ENCODE measurements at places on chromosomes 2 and 18.
A peak's percentile ranks its signal among the peaks of the same experiment; 100 is the strongest.

GRCh38 chr2:48527226-48527885 is 2.6 kb upstream of the STON1 start:
- no peak for DNase-seq

GRCh38 chr2:210267698-210268097 is 42.5 kb upstream of the ACADL start:
- DNase-seq, result no peak

- DNase-seq, result peak; percentile 13
Observed at GRCh38 chr2:172674034-172674967, 61.3 kb upstream of the RAPGEF4 start.

GRCh38 chr18:45275367-45276113 is 339.7 kb upstream of the SLC14A2 start:
- DNase-seq, result no peak

DNA sequence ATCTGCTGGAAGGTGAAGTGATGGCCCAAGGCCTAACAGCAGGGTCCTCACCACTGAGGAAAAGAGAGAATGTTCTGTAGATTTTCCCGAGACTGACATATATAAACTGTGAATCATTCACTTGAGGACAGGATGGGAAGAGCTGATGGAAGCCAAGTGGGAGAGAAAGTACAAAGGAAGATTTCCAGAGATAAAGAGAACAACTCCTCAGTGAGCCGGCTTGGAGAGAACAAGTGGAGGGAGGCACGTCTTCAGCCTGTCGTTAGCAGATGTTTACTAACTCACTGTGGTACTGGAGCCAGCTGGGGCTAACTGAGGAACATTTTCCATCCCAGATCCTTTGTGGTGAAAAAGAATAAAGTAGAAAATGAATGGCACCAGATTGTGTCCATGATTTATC is 552.9 kb upstream of the TNP1 start:
- DNase-seq, result no peak

DNA sequence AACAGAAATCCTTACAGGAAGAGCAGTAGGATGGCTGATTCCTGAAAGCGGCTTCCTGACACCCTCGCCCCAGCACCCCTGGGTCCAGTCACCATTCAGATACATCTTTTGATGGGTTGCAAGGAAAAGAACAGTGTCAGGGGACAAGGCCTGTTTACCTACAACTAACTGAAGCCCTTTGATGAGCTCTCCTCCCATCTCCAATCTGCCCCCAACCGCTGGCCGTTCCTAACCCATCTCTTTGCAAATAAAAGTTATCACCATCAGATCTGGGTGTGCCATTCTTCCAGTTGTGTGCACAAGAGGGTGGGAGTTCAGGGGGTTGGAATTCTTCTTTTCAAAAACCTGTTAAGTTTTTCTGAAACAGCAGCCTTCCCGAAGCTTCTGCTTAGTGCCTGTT is 48.9 kb downstream of the ARL4C start:
- no peak for DNase-seq

DNA sequence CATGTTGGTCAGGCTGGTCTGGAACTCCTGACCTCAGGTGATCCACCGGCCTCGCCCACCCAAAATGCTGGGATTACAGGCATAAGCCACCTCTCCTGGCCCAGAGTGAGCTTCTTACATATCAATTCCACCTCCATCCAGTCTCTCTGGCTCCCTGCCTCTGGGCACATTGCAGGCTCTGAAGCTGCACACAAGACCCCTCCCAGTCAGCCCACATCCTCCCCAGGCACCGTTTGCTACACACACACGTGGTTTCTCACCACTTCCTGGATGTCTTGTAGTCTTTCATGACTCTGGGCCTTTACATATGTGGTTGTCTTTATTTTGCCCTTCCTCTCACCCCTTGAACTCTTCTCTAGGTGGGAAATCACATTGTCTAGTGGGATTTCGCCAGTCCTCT is 64.0 kb upstream of the CABLES1 start:
- DNase-seq, result peak; percentile 66

DNA sequence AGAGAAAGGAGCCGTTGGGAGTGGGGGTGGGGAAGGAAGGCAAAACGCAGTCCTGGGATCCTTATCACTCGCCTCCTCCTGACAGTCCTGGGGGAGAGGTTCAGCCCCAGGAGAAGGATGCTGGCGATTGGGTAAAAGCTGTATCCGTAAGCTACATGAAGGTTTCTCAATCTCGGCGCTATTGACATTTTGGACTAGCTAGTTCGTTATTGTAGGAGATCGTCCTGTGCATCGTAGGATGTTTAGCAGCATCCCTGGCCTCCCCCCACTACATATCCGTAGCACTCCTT is 511 bp upstream of the TP53I3 start:
- DNase-seq, result no peak

- DNase-seq, result no peak
Observed at GRCh38 chr2:189982780-189983394, 79.6 kb downstream of the MSTN start.

GRCh38 chr18:61892683-61893308 is at the start of gene RNF152:
RNF152 (minus strand) TSS chr18:61893007; CDS start chr18:61816463, 76,544 bp downstream.
- no peak for DNase-seq

GRCh38 chr2:27901234-27901633 is 10.7 kb downstream of the BABAM2 start:
- DNase-seq, result no peak

DNA sequence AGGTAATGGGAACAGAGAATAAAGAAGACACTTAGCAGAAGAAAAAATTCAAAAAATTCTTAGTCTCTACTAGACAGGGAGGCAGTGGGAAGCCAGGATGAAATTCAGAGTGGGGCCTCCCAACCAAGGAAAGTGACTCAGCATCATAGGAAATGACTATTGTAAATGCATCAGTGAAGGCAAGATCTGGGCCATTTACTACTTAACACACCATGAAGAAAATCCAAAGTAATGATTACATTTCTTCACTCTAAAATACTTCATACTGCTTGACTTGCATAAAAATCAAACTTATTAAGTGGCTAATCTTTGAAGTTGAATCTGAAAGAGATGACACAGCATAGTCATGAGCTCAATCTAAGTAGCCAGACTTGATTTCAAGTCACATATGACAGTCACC is 405.8 kb upstream of the SLC39A10 start:
- no peak for DNase-seq

- DNase-seq, result no peak
Observed at GRCh38 chr18:44836263-44836662, 155.6 kb downstream of the SETBP1 start.

- DNase-seq, result peak; percentile 28
Observed at GRCh38 chr2:111122631-111123421, 2.1 kb downstream of the BCL2L11 start.

DNA sequence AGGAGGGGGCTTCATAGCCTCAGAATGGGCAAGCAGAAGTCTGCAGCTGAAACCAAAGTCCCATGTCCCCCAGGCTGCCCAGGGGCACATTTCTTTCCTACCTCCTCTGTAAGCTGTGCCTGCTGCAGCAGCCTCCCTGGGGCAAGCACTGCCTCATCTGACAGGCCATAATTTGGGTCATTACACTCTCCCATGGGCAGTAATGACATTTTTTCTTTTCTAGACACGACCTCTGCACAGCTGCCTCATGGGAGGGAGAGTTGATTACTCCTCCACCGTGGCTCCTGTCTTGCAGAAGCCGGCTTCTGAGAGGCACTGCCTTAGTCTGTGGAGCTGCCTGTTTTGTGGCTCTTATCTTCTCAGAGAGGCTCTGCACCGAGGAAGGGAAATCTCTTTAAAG is 268.9 kb downstream of the TDRD15 start:
- no peak for DNase-seq

DNA sequence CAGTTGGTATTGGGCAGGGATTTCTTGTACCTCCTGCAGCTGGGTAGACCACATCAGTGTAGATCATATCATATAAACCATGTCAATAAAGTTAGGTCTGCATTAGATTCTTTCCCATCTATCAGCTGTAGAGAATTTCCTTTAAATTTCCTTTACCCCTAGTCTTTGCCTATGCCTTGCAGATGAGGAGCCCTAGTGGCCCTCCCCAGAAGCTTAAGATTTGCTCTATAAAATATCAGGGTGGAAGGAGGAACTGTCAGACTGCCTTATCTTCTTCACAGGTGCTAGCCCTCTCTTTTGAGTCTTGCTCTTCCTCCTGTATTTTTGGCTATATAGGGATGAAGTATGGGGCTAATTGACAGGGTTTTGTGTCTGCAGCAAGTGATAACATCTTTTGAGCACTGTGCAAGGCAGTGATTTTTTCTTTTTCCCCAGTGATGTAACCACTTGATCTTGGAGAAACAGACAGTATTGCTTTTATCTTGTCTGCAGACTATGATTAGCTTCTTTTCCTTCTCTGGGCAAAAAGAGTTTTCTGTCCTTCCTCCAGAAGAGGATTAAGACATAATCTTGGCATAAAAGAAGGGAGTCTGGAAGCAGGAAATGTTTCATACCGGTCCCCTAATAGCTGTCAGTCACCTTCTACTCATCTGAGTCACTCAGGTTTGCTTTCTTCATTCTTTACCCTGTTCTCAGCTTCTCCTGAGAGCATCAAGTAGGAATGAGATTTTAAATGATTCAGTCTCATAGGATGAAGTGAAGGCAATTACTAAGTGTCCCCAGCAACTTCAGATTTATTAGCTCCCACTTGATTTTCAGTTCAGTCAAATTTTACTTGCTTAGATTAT is 286.4 kb downstream of the CDH19 start:
- no peak for DNase-seq

DNA sequence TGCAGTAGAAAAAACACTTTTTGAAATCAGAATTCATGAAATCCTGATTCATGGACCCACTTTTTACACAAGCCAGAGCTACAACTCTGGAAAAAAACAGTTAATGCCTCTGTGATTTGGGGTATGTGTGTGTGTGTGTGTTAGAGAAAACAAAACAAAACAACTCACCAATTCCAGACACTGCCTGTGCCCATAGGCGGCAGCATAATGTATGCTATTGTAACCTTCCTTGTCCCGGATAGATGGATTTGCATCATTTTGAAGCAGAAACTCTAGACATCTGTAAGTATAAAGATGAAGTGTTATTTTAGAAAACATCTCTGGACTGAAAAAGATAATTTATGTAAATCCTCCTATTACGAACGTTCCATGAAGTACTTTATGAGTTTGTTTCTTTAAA is 152.0 kb upstream of the PGAP1 start:
- DNase-seq, result no peak

GRCh38 chr2:43209204-43209717 is 17.1 kb downstream of the ZFP36L2 start:
- no peak for DNase-seq

DNA sequence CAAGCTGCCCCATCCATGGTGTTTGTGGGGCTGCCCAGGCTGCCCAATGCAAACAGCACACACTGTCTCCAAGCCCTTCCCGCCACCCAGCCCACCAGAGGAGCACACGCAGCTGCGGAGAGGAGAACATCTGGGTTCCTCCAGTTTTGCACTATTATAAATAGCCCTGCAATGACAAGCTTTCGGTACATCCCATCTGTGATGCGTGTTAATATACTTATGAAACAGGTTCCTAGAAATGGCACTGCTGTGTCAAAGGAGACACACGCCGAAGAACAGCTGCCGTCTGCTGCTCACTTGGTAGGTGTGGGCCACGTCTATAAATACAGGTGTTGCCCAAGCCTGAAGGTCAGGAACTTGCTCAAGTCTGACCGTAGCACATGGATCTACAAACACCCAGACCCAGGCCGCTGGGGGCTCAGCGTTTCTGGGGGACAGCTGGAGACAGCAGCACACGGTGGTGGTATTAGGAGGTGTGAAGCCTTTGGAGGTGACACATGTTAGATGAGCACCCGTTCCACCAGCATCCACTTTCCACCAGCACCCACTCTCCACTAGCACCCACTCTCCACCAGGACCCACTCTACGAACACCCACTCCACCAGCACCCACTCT is 34.3 kb downstream of the PXDN start:
- no peak for DNase-seq

GRCh38 chr2:225379856-225380255 is 19.7 kb upstream of the NYAP2 start:
- DNase-seq, result no peak

GRCh38 chr2:12897181-12897580 is 180.4 kb downstream of the TRIB2 start:
- no peak for DNase-seq

DNA sequence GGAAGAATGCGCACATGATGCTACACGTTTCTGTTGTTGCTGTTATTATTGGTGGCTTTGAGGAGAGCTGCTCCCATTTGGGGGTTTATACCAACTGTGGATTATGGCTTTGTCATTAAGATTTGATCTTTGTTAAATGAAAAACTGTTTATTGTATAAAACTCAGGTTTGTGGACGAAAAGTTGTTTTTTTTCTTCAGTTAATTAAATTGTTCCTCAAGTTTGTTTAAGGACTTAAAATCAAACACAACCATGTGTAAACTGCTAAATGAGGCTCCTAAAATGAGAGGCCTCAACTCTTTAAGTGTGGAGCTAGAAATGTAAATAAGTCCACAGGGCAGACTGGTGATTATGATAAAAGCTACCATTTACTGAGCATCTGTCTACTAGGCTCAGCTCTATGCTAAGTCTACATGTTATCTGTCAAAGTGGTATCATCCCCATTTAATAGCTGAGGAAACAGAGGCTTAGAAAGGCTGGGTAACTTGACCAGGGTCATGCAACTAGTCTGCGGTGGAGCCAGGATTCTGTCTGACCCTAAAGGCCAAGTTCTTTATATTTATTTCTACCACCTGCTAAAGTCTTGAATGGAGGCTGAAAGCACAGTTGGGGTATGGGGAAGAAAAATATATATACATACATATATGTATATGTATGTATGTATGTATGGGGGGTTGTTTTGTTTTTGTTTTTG is 4.1 kb downstream of the MYCN start:
- DNase-seq, result no peak

DNA sequence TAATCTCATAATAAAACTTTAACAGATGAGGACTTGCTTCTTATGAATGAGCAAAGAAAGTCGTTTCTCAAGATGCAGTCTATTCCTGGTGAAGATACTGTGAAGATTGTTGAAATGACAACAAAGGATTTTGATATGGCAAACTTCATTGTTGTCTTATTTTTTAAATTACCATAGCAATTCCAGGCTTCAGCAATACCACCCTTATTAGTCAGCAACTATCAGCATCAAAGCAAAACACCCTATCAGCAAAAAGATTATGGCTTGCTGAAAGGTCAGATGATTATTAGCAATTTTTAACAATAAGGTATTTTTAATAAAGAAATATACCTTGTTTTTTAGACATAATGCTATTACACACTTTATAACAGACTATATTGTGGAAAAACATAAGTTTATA is 88.3 kb downstream of the COL5A2 start:
- DNase-seq, result no peak

DNA sequence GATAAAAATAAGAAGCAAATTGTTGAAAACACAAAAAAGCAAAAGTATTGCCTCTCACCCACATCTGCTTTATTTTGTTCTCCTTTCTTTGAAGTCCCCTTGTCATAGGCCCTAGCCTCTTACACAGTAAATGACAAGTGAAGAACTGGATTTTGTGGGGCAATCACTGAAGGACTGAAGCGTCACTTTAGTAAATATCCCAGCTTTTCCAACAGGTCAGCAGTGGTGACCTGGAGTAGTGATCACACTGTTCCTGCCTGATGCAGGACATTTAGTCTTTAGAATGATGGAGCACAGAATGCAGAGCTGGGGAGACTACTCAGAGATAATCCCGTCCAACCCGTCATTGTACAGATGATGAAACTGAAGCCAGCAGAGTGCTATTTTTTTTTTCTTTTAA is 28.1 kb upstream of the TDRD15 start:
- no peak for DNase-seq
